Activated CD4-positive, alpha-beta T cell treated with anti-CD3 and anti-CD28 coated beads for 24 hours (primary cell): ENCODE measurements at places on chromosomes 6 and 20.

DNA sequence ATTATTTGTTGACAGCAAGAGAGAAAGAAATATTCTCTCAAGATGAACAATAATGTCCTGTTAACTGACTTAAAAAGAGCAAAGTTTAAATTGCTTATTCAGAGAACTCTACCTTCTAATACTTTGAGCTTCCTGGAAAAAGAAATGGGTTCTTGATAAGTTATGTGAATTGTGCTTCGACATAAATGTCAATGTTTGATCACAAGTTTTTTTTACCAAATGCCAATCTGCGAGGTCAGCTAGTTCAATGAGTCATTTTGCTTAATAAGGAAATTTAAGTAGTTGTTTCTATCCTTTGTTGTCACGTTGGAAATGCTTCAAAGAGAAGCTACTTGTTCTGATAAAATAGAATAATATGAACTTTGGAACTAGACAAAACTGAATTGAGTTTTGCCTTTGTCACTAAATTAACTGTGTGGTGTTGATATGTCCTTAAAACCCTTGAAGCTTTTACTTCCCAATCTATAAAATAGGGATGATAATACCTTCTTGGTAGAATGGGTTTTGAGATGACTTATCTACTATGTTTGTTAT is 642.1 kb upstream of the FLRT3 start:
- no peak for DNase-seq

- DNase-seq, result no peak
Observed at GRCh38 chr20:64005394-64005793, 24.5 kb downstream of the PRPF6 start.

GRCh38 chr6:30102970-30103871 is 9.7 kb downstream of the TRIM31 start:
- peak; percentile 77 for DNase-seq

DNA sequence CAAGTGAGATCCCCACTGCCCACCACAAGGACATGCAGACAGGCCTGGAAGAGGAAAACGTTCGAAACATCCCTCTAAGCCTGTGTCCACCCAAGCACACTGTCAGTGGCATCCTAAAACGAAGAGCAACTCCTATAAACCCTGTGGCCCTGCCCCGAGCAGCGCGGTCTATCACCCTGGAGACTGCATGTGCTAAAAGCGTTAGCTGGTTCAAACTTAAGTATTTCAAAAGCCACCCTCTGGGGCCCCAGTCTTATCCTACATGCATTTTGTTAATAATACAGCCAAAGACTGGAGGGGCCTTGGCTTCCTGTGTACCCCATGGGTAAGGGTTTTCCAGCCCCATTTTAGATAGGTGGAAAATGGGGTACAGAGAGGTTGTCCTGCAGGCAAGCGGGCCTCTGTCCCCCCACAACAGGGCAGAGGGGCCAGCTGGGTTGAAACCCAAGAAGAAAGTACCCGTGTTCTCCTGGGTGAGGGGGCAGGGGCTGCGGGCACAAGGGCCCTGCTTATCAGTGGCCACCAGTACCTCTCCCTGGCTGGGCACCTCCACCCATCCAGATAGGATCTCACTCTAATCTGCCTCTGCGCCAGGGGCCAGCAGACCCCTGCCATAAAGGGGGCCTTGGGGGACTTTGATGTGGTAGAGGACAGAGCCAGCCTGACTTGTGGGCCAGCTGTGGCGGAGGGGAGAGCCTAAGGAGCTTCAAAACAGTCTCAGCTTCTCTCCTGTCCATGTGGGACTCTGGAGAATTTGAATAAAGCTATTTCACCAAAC is 28.3 kb downstream of the PREX1 start:
- DNase-seq, result no peak

GRCh38 chr6:151652325-151652724 is 155.2 kb upstream of the ESR1 start:
- no peak for DNase-seq

- no peak for DNase-seq
Observed at GRCh38 chr6:13617066-13617465, 1.9 kb downstream of the NOL7 start.

DNA sequence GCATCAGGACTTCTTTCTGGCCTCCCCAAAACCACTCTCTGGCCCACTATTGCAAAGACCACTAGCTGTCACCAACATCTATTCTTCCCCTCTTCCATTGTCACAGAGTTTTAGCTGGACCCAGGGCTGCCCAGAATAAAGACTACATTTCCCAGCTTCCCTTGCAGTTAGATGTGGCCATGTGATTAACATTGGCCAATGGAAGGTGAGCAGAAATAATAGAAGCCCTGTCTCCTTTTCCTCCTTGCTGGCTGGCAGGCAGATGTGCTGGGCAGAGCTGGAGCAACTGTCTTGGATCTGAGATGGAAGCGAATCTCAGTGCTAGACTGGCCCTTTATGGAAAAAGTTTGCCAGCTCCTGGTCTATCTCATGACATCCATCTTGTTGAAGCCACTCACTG is 97.0 kb downstream of the KCNB1 start:
- DNase-seq, result no peak

DNA sequence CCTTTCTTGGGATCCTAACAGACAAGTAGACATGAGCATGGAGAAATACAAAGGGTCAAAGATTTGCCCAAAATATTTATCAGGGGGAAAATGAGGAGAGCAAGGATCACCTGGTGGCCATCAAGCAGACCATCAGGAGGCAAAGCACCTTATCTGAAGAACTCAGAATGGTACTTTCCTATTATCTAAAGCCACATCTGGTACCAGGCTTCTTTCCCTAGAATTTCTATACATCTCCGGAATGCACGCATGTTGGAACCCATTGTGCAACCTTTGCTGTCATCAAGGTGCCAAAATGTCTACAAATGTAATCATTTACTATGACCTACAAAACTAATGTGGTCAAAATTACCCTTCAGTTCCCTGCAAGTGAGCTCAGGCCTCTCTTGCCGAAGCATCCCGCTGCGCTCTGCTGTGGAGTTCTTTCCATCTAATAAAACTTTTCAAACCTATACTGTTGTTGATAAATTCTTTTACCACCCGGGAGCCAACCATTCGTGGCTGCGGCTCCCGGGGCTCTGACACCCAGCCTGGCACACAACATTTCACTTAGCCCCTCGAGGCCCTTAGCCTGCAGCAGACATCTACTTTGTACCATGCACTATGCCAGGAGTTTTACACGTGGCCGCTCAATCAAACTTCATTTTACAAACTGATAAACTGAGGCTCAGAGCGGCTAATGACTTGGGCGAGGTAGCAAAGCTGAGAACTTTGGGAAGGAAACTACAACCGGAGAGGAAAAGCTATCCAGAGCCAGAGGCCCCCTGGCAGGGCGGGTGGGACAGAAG is 3.8 kb upstream of the CPXM1 start:
- DNase-seq, result no peak

GRCh38 chr6:127812985-127813698 is 87.7 kb downstream of the THEMIS start:
- DNase-seq, result no peak

DNA sequence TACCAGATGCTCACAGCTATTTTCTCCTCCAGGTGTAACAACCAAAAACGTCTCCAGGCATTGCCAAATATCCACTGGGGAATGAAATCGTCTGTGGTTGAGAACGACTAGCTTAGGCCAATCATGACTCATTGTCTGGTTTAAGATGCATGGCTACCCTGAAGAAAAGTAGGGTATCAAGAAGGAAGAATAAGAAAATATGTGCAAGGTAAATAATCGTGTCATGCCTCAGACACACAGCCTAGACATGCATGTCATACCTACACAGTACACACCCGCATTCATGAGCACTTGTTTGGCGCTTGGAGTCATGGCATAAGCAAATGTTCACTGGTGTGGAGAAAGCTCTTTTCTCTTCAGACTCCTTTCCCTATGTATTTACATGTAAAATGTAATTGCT is 745.7 kb downstream of the MAFB start:
- DNase-seq, result no peak

DNA sequence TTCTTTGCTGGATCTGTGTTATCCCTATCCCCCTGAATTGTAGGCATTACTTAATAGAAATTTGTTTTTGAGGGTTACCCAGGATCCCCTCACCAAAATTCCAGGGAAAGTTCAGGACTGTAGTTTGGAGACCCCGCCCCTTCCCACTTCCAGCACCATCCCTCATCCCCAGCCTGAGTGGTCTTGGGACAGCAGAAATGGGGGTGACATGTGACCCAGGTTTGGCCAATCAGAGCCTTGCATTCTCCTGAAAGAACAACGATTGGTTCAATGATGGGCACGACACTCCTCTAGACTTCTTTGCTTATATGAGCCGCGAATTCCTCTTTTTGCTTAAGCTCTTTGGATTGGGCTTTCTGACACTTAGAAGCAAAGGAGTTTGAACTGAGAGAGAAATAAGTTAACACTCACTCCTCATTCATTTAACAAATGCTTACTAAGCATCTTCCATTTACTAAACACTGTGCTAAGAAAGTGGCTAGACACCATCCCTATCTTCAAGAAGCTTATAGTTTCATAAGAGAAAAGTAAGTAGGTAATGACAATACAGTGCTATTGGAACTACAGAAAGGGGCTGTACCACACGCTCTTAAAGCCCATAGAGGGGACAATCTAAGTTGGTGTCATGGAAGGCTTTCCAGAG is 24.9 kb upstream of the PAQR8 start:
- DNase-seq, result no peak

DNA sequence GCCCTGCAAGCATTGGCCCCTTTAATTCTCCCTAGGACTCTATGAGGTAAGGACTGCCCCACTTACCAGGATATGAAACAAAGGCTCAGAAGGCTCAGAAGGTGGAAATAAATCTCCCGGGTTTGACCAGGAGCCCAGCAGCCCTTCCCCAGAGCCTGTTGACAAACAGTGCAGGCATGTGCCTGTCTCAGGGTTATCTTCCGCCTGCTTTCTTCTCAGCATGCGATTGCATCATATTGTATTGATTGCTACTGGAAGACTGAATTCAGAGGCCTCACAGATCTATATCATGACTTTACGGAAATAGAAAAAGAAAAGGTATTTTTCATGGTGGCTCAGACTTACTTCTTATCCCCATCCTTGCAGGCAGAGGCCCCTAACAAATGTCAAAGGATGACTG is 92.7 kb downstream of the PHACTR3 start:
- DNase-seq, result no peak

DNA sequence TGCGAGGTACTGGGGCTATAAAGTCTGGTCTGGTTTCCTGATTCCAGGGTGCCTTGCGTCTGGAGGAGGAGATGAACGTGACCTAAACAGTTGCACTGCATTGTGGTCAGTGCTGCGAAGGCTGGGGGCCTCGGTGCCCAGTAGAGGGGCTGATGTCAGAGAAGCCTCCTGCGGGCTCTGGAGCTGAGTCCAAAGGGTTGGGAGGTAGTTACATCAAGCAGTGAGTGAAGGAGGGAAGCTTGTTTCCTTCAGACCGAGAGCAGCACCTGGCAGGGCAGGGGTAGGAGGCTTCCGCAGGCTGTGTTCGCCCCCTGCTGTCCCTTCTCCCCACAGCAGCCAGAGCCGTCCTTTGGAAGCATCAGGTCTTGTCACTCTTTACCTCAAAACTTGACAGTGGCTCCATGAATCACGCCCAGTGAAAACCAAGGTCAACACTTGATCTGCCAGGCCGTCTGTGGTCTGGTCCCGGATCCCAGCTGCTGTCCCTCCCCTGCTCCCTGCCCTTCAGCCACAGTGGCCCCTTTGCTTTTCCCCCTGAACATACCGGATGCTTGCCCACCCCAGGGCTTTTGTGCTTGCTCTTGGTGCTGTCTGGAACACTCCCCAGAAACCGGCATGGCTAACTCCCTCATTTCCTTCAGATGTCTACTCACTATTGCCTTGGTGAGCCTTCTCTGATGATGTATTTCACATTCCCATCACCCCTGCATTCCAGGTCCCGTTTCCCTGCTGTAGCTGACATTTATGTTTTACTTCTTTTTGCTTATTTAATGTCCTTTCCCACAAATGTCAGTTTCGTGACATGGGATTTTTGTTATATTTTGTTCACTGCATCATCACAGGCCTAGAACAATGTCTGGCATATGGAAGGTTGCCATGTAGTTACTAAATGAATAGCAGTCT is 7.0 kb downstream of the DYNLRB1 start:
- DNase-seq, result peak; percentile 28

- no peak for DNase-seq
Observed at GRCh38 chr6:109939654-109940053, 38.5 kb upstream of the GPR6 start.

GRCh38 chr6:34182751-34183531 is 37.1 kb upstream of the GRM4 start:
- peak; percentile 39 for DNase-seq

- no peak for DNase-seq
Observed at GRCh38 chr6:26258212-26258977, 106.6 kb upstream of the BTN3A2 start.

DNA sequence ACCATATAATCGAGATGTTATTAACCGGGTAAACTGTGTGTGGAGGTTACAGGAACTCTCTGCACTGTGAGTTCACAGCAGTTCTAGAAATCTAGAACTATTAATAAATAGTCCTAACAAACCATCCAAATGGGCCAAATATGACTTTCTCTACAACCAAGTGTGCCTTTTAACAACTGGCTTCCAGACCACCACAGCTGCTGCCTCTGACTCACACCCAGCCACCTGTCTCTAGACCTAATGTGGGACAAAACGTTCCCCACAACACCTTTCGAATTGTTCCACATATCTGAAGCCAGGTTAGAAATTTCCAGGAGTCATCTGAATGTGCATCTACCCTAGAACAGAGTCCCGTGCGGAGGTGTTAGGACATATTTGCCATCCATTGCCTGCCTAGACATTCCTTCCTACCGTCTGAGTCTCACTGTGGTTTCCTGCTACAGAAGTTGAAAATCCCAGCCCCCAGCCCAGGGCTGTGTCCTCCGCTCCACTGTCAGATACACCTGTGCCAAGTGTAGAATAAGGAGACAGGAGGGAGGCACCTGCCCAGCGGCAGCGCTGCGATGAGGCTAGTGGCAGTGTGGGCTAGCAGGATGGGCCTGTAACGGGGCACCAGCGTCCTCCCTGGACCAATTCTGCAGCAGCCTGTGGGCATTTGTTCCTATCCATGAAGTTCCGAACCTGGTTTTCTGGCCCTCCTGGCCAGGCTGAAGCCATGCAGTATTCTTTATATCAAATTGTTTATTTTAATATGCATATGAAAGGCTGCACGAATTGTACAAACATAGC is 28.5 kb upstream of the MAP3K4 start:
- DNase-seq, result no peak

GRCh38 chr20:54067606-54068174 is 2.7 kb downstream of the BCAS1 start:
- DNase-seq, result no peak

- DNase-seq, result no peak
Observed at GRCh38 chr6:6734479-6735465, 146.3 kb downstream of the LY86 start.

DNA sequence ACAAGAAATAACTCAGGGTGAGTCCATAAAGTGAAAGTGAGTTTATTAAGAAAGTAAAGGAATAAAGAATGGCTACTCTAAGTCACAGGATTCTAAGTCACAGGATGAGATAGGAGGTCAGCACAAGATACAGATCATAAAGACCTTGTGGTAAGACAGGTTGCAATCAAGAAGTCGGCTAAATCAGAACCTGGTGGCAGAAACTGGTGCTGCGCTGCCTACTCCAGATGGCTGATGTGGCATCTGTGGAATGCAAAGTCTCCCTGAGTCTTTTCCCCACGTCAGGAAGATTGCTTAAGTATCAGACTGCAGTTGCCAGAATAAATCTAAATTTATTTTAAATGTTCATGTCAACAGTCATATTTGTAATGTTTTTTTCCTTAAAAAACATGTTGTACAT is 10.7 kb upstream of the KCNK15 start:
- DNase-seq, result no peak

- DNase-seq, result no peak
Observed at GRCh38 chr6:40524797-40525585, 62.2 kb downstream of the LRFN2 start.
